T47D (cell line): ENCODE measurements at places on chromosomes 12 and 14.

- DNase-seq = no peak
Observed at GRCh38 chr12:76922866-76923265, 44.0 kb upstream of the CSRP2 start.

GRCh38 chr14:84001023-84001422 is 1528.9 kb upstream of the FLRT2 start:
- DNase-seq = no peak

DNA sequence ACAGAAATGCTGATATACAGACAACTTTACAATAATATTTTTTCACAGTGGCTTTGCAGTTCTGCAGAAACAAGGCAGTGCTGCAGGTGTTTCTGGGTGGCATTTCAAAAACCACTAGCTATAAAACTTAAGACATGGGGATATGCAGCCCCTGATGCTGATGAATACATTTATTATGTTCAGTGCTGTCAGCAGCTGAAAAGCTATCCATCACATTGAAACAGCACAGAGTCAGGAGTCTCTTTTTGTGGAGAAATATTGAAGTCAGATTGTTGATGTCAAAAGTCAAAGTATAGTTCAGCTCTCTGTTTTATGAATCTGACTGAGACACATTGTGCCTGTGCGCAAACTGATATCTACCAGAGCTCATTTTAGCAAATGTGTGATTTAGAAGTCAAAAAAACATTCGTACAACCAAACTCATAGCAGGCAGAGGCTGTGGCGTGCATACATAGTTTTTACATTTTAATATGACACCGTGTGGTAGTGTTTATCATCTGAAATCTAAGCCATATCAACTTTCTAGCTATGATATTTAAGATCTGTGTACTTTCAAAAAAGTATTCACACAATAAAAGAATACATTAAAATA is 467.6 kb downstream of the PRKD1 start:
- no peak for DNase-seq

DNA sequence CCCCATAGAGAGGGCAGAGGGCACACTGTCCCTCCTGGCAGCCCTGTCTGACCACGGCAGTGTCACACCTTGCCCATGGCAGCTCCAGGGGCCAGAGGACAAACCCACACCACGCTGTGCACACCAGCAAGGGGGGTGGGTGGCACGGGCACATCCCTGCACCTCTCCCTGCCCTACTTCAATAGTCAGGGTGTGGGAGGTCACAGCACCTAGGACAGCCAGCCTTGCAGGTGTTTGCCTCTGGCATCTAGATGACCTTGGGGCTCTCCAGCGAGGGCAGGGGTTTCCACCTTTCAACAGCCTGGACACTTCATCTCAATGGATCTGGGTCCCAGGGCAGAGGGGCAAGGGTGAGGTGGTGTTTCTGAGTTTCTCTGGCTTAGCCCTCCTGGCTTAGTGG is 69.2 kb downstream of the LGMN start:
- no peak for DNase-seq

DNA sequence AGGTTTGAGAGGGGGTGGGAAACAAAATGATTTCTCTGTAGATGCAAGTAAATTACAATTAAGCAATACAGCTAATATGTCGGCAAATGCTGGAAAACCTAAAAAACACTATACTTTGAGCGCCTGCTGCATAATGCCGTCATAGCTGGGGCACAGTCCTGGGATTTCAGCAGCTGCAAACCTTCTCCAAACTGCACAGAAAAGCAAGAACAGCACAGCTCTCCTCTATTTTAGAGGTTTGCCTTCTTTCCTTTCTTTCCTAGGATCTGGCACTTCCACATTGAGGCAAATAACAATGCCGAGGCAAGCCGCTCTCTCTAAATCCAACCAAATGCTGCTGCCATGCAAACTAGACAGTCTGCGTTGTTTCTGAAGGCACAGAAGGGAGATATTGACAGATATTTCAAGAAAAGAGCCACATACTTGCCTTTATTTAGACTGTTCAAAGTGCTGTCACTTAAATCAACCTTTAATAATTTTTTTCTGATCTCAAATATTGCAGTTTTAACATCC is 287.1 kb upstream of the G2E3 start:
- DNase-seq = no peak

DNA sequence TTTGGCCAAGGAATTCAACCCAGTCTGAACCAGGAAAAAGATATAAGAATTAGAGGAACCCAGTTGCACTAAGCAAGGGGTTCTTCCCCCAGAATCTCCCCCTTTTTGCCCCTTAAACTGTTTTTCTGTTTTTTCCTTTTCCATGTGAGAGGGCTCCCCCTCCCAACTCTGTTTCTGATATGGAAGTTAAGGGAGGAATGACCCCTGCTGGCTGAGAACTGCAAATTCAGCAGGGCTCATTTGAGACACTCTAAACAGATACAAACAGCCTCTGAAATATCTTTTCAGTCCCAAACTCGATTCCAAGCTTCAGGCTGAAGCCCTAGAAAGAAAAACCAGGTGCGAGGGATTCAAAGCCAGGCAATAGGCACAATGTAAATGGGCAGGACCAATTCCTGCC is 132.7 kb downstream of the SLC41A2 start:
- no peak for DNase-seq

GRCh38 chr14:60845523-60845922 is 111.0 kb downstream of the MNAT1 start:
- no peak for DNase-seq

DNA sequence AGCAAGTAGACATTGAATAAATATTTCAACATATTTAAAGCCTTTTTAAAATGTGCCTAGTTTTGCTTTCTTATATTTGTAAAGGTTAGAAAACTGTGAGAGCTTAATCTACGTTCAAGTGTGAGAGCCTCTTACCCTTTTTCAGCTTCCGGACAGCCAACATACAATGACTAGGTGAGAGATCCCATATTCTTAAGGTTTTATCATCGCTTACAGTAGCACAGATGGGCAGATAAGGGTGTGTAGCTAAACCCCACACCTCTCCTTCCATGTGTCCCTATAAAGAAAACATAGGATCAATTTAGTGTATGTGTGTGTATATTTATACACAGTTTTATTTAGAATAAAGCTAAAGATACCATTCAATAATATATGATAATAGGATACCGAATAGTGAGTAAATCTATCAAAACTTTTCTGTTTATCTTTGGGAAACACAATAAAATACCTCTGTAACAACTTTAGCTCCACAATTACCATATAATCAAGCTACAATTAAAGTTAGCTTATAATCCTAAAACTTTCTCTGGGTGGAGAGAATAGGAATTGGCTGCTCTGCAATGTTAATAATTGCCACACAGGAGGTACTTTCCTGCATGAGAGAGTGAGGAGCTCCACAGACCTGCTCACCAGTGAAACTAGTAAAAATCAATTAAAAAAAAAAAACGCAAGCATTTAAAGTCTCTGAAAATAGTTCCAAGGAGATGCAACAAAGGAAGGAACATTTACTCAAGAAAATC is 110.8 kb downstream of the EML5 start:
- no peak for DNase-seq
